ENCODE measurements at places on chromosomes 2 and 18. TPM values are rescaled to one million over a fixed set of nuclear protein-coding genes. Genes with fewer than 3 reads are reported as not detected.

IL37 gene
- total RNA-seq, result not detected

COL5A2 gene
- total RNA-seq, result 8.6 TPM

SPC25 gene
- total RNA-seq, result not detected

TRPM8 gene
- total RNA-seq, result 0.19 TPM

MYO5B gene
- total RNA-seq, result 5.9 TPM

RAMP1 gene
- 126 TPM for total RNA-seq

TMEM127 gene
- total RNA-seq, result 109 TPM

FOXD4L1 gene
- total RNA-seq, result not detected

CNDP1 gene
- total RNA-seq, result not detected

Data from heart left ventricle (tissue), 16 donors.